Fibroblast of the aortic adventitia (primary cell): ENCODE measurements at places on chromosomes 16 and 17. TPM values are rescaled to one million over a fixed set of nuclear protein-coding genes. Genes with fewer than 3 reads are reported as not detected.

DNA sequence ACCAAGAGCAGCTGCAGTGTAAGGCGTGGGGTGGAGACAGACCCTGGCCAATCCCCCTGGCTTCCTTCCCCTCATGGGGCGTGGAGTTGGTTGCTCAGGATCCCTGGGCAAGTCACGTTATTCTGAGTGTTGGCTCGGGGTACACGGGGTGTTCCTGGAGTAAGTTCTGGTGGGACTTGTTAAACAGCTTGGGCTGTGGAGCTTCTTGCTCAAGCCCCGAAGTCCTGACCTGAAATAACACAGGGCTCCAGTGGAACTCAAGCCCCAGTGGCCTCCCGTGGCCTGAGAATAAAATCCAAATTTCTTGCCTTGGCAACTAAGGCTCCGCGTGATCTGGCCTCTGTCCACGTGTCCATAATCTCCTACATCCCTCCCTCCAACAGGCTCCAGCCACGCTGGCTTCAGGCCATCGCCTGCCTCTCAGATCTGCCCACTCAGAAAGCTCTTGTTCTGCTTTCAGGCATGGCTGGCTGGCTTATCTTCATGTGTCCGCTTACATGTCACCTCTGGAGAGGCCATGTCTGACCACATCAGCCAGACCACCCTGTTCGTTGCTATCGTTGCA, 49.3 kb upstream of the BCO1 start:
- DNase-seq, result peak; percentile 96

GRCh38 chr17:2801841-2802240, 5.6 kb downstream of the RAP1GAP2 start:
- no peak for DNase-seq

GRCh38 chr17:29180034-29180787, at the start of gene MYO18A:
Gene MYO18A (minus strand): TSS chr17:29180398. CDS start chr17:29166940, 13,458 bp downstream.
- DNase-seq, result peak; percentile 68

AOC3 gene
- total RNA-seq, result under 0.01 and 0.08 TPM in 2 replicates
